SIG-M5 (cell line): ENCODE measurements at places on chromosomes 5 and 9.

DNA sequence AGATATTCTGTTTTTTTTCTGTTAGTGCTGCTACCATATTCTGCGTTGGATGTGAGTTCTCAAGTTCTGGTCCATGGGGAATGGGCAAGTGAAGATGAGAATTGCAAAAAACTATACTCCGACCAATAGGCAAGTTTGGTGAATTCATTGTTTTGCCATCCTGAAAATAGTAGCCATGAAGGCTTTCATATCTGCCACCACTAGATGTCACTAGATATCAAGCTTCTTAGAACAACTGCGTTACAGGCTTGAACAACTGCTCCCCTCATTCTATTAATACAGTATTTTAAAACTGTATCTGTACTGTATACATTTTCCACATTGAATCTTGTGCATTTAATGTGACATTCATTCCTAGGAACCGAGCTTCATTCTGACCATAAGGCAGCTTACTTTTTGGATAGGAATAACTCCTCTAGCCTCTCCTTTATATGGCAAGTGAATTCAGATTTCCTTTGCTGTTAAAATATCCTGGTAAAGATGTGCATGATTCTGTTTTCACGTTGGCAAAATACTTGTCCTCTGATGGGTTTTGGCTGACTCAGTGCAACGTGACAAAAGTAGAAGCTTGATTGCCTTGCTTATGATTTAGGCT lies 163.6 kb downstream of the SREK1 start:
- DNase-seq, result peak; percentile 8

DNA sequence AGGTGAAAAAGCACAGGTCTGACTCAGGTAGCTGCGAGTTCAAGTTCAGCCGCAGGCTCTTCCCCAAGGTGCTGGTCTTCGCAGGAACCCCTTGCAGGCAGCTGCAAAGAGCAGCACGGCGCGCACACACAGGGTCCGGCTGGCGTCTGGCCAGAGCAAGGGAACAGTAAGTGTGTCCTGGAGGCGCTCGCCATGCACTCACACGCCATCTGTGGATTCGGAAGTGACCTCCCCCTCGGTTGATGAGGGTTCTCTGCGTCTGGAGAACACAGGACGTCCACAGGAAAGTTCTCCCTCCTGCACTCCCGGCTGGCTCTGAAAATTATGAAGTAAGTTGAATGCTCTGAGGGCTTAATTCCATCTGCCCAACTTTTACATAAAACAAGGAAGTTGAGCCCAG lies 14.0 kb upstream of the EGFL7 start:
- no peak for DNase-seq

DNA sequence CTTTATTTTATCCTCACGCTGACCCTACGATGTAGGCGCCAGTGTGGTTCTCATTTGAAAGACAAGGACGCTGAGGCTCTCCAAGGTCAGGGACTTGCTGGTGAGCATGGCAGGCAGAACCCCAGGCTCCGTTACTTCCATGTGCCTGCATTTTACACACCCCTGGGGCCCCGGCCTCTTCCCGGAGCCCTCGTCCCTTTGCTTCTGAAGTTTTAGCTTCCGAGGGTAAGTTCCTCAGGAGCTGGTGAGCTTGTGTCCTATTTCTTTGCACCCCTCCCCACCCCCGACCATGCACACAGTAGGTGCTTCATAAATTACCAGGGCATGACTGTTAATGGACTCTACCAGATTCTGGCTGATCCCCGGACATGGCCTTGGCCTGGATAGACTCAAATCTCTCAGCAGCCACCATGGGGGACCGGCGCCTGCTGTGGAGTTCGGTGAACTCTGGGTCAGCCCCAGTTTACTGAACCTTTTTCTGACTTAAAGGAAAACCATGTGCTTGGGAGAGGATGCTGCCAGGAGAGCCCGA lies 59.3 kb upstream of the RNU6ATAC start:
- DNase-seq, result no peak

DNA sequence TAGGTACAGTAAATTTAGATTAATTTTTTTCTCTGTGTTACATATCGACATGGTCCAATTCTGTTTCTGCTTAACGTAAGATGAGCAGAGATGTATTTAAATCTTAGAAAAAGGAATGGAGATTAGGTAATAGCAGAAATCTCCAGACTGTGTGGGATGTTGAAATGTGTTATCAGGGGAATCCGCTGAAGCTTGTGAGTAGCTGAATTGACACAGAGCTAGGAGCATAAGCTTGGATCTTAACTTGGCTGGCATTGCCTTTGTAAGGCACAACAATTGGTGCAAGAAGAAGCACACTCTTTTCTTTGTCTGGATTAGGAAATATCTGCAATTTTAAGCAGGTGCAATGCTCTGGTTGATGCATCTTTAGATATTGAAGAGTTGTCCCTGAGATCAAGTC lies 53.1 kb downstream of the PLPPR1 start:
- DNase-seq, result no peak
